Stimulated activated CD8-positive, alpha-beta memory T cell treated with anti-CD3 and anti-CD28 coated beads, Interleukin-4, amount 100 ng/mL, for 1 hour (primary cell): ENCODE measurements at places on chromosomes 11 and 22.

DNA sequence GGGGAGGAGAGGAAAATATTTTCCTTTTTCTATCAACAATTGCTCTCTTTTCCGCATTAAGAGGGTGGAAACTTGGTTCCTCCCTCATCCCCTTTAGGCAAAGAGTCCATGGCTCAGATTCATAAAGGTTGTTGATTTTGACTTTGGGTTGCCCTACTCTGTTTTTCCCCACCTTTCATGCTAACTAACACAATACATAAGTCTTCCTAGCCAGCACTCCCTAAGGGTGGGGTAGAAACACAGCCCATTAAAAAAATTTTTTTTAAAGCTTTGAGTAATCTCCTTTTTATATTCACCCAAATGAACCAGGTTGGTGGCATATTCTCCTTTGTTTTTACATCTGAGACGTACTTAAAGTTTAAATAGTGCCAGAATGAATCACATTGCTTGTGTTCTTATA is 20.0 kb upstream of the LIN7C start:
- no peak for DNase-seq

DNA sequence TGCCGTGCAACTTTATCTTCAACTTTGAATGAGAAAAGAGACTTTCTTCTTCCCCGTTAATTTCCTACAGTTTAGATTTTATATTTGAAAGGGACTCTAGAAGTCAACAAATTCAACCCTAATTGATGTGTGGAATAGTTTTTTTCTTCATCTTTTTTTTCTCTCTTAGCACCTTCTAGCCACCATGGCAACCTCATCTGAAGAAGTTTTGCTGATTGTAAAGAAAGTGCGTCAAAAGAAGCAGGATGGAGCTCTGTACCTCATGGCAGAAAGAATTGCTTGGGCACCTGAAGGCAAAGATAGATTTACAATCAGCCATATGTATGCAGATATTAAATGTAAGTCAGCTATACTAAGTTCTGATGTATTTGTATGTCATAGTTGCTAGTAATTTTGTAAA is 10.5 kb downstream of the GTF2H1 start:
- DNase-seq, result no peak

DNA sequence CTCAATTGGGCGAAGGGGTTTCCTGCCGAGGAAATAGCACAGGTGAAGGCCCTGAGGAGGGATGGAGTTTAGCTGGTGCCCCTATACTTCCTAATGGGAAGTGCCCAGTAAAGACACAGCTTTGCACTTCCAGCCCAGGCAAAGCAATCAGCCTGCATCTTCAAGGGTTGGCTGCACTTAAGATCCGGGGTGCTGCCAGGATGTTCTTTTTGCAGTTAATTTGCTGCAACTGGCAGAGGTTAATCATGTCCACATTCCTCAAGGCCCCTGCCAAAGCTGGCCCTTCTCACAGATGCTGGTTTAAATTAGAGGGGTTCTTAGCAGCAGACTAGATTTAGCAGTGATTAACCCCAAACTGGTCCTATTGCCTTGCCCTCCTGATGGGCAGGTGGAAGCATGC is 137.7 kb upstream of the NAV2 start:
- no peak for DNase-seq

DNA sequence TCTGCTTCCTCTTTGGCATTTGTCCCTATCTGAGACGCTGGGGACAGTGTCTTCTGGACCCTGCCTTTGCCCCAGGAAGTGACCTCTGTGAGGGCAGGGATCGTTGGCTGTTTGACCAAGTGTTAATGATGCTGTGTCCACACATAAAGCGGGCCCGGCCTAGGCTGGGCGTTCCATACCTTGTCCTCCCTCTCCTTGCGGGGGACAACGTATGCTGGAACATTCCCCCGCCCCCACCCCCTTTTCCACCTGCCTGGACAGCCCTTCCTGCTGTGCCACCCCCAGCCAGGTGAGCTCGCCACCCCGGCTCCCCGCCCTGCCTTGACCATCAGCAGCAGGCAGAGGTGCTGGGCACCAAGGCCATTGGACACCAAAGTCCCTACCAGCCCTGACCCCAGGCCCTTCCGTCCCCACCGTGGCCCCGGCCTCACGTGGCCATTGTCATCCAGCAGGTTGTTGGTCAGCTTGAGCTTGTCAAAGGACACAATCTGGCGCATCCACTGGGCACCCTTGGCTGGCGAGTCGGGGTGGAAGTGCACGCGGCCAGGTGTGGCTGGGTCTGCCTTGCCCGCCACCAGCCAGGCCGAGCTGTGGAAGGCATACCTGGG is 4.1 kb upstream of the NUDT8 start:
- DNase-seq, result no peak

DNA sequence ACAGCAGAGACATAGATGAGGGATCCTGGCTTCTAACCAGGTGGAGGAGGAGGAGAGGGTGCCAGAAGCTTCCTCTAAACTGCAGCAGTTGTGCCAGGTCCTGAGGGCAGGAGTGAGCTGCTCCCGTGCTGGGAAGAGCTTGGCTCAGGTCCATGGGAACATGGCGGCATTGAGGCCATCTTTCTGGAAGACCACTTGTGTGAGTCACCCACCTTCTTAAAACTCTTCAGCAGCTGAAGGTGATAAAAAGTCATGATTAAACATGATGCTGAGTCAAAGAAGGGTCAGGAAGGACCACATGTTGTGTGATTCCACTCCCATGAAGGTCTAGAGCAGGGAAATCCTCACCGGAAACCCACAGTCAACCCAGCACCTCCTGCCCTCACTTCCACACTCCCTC is 35.1 kb downstream of the LINC01488 start:
- no peak for DNase-seq
